Substantia nigra (tissue), 51 donors: ENCODE measurements at places on chromosomes 2 and 18.

DNA sequence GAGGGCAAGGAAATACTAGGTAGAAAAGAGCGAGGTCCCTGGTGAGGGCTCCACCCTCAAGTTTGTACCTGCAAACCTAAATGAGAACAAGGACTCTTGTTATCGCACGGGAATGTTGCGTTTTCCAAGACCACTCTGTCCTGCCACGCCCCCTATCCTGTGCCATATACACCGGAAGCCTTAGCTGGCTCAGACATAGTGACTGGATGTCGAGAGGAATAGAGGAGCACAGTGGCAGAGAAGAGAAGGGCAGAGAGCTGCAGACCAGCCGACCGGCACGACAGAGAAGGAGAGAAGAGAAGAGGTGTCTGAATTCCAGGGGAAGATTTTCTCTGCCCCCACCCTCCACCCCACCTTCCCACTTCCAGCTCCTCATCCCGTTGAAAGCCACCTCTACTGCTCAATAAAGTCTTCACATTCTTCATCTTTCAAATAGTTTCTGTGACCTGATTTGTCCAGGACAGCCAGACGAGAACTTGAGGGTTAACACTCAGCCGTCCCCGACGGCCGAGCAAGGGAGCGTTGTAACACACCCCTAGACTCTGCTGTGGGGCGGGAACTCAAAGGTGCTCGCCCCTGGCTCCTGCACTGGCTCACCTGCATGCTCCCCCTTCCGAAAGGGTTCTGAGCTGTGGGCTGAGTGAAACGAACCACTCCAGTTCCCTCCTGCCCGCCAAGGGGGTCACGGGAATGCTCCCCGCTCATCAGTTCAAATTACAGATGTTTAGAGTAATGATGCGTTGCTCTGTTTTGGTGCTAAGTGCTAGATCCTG is 24.9 kb upstream of the COL3A1 start:
- no peak for DNase-seq

DNA sequence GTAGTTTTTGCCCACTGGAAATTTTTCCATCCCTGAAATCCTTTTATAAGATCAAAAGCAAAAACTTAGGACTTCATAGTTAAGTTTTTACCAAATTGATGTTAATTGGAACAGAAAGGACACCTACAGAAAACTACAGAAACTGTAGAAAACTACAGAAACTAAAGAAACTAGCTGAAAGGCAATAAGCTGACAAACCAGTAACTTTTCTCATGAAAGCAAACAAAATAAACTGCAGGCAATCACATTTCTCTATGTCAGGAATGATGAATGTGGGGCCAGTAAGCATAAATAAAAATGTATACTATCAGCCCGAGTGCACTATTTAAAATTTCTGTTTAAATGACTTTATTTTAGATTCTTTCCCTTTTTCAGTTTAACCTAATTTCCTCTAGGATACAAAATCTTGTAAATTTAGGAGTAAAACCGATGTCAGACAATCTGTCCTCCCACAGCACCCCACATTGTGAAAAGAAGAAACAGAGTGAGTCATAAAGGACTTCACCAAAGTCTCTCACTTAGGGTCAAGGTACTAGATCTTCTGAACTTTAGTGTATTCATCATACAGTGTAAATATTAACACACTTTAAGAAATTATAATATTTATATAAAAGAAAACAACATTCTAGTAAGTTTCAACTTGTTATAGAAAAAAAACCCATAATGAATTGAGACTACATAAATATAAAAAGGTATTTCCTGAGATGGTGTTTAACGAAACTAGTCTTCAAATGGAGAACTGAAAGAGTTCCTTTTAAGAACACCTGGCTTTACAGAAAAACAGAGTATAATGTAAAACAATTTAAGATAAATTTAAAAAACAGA is 46.6 kb downstream of the USP40 start:
- DNase-seq: no peak

DNA sequence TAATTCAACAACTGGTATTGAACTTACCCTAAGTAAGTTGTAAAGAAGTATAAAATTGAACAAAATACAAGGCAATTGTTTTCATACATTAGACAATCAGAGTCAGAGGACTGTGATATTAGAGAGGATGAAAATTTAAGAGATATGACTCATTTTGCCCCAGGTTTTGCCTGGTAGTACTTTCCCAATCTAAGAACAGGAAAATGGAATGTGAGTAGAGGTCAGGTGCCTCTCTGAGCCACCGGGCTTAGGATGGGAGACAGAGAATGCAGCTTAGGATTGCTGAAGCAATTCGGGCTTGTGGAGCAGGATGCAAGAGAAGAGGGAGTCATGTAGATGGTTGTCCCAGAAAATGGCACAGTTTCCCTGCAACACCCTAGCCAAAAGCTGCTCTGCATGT is 219.7 kb upstream of the CHST9 start:
- no peak for DNase-seq

DNA sequence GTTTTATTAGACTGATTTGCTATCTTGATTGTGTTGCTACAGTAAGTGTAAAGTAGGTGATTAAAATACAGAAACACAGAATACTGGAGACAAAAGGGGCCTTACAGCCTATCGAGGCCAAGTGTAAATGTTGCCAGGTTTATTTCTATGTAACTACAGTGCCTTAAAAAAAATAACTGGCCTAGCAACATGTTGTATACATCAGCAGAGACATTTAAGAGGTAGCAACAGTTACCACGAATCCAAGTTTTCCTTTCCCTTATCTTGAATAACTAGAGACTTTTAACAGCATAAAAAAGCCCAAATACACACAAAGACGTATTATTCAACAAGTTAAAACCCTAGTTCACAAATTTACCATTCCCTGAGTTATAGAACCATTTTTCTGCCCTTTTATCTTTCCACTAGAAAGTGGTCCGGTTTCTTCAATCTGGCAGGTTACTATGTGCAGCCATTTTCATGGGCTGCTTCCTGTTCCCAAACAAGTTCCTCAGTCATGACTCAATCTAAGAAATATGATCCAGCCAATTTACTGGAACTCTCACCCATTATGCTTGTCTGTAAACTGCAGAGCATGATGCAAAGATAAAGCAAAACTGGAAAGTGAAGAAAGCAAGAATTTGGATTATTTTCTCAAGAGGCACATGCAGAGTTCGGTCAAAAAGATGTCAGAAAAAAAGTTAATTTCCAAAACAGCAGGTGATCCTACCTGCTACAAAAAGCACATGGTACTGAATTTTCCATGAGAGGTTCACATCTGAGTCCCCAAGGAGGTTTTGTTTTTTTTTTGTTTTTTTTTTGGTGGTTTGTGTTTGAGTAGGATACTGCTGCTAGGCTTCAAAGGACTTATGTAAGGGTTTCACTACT is 22.2 kb downstream of the NFE2L2 start:
- no peak for DNase-seq

DNA sequence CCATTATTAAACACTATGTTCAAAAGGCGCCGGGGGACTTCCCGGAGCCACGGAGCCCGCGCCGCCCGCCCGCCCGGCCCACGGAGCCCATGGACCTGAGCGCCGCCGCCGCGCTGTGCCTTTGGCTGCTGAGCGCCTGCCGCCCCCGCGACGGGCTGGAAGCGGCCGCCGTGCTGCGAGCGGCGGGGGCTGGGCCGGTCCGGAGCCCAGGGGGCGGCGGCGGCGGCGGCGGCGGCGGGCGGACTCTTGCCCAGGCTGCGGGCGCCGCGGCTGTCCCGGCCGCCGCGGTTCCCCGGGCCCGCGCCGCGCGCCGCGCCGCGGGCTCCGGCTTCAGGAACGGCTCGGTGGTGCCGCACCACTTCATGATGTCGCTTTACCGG is 197 bp downstream of the GDF7 start:
- no peak for DNase-seq
